Lower lobe of right lung (tissue), 2 donors: ENCODE measurements at places on chromosomes 16 and 17. TPM values are rescaled to one million over a fixed set of nuclear protein-coding genes. Genes with fewer than 3 reads are reported as not detected.
A peak's percentile ranks its signal among the peaks of the same experiment; 100 is the strongest.

DNA sequence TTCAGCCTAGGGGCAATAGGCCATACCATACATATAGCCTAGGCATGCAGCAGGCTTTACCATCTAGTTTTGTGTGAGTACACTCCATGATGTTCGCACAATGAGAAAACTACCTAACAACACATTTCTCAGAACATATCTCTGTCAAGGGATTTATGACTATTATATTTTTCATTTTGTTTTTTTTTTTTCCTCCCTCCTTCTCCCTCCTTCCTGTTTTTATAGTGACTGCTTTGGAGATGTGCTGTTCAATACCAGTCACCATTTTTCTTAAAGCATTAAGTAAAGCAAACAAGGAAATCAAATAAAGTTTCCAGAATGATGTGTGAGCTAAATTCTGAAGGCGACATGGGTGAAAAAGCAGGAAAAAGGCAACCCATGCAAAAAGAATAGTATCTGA is 194.6 kb downstream of the STX8 start:
- DNase-seq: no peak

DNA sequence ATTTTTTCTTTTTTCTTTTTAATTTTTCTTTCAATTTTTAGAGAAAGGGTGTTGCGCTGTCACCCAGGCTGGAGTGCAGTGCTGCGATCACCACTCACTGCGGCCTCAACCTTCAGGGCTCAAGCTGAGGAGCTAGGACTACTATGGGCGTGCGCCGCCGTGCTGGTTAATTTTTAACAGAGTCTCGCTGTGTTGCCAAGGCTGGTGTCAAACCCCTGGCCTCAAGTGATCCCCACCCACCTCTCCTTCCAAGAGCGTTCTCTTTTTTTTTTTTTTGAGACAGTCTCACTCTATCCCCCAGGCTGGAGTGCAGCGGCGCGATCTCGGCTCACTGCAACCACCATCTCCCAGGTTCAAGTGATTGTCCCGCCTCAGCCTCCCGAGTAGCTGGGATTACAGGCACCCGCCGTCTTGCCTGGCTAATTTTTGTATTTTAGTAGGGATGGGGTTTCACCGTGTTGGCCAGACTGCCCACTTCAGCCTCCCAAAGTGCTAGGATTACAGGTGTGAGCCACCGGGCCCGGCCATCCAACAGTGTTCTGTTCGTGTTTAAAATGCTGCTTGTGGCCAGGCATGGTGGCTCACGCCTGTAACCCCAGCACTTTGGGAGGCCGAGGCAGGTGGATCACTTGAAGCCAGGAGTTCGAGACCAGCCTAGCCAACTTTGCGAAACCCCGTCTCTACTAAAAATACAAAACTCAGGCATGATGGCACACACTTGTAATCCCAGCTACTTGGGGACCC is 14.5 kb upstream of the RPL13 start:
- peak; percentile 76 for DNase-seq

- peak; percentile 10 for DNase-seq
Observed at GRCh38 chr17:77832180-77832560, 126.3 kb upstream of the TNRC6C start.

KRT33B gene
- total RNA-seq: not detected
